Left hindlimb (tissue), 1 donor: ENCODE measurements at places on chromosomes 7 and 10.

DNA sequence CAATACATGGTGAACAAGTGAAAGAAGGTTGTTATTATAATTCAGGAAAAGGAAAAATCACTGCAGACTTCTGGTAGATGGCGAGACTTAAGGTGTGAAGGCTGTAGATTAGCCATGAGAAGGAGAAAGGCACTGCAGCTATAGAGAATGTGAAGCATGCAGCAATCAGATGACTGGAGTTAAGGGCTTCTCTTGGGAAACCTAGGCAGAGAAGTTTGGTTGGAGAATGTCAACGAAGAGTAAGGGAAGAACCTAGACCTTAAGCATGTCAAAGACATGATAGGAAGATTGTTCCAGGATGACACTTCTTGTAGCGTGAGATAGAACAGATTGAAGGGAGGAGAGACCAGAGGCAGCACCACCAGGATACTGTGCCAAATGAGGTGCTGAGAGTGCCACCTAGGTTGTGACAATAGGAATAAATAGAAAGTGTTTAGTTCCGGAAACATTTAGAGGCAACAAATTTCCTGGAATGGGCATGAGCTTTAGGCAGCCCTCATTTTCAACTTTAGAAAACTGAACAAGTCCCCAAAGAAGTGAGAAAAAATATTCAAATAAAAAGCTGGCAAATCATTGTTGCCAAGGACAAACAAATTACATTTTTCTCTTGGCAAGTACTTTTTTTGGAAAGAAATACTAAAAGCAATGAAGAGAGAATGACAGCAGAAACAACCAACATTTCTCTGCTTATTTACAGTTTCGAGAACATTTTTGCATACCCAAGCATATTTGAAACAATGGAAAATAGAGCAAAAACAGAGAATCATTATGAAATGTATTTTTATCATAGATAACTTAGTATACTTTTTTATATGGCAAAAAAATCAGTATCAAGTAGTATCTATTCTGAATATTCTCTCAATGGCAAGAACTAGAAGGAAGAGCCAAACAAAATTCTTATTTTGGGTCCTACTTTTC lies 4.9 kb downstream of the LRRC17 start:
- DNase-seq, result no peak

DNA sequence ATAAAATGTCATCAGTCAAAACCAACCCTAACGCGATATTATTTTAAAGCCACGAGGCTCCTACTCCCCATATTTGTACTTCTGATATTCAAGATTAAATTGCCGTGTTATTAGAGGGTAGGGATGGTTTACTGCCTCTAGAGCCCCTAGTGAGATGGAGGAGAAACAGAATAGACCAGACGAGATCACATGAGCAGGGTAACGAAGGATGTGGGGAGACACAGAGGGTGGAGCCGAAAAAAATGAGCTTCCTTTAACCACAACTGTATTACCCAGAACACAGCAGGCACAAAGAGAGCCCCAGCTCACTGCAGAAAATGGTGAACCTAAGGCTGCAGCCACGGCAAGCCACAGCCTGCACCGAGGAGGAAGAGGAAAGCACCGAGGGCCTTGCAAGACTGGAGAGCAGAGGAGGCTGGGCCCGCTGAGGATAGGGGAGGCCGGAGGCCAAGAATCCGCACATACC lies 14.3 kb downstream of the ZC3HAV1 start:
- no peak for DNase-seq

- DNase-seq, result no peak
Measured at GRCh38 chr7:124201768-124202349, 169.0 kb upstream of the TMEM229A start.

GRCh38 chr10:57825015-57825414 lies 442.7 kb downstream of the IPMK start:
- DNase-seq, result no peak

GRCh38 chr7:137642472-137642871 lies 204.3 kb downstream of the DGKI start:
- no peak for DNase-seq

DNA sequence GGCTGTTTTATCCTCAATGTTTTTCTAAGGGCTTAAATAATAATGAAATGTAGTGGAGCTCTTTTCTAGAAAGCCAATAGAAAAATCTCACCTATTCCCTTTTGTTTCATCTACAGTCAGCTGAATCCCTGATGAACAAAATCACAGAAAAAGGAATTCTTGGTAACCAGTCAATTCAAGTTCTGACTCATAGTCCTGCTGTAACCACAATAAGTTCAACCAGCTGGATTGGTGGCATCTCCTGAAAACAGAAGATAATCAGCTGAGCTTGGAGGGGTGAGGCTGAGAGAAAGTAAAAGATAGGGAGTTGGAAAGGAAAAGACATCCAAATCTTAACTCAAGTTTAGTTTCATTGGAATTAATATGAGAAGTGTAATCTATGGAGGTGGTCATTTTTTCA lies 772.1 kb downstream of the CCSER2 start:
- no peak for DNase-seq
